ENCODE measurements at places on chromosomes 2 and 18.

DNA sequence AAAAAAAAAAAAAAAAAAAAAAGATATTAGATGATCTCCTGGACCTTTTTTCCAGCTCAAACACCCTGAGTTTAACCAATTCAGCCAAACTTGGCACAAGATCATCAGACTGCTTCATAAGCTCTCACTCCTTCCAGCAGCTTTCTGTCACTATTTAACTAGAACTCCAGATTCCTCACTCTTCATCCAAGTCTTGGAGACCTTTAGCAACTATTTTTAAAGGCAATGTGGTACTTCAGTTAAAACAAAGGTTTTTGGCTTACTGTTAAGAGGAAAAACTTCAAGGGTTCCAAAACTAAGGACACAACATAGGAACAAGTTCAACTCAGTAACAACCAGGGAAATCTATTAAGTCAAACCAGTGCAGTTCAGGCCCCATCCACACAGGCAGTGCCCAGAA is 23.2 kb downstream of the LAMA1 start:
- DNase-seq: no peak

GRCh38 chr18:48569915-48570264 is 31.1 kb downstream of the CTIF start:
- no peak for DNase-seq

DNA sequence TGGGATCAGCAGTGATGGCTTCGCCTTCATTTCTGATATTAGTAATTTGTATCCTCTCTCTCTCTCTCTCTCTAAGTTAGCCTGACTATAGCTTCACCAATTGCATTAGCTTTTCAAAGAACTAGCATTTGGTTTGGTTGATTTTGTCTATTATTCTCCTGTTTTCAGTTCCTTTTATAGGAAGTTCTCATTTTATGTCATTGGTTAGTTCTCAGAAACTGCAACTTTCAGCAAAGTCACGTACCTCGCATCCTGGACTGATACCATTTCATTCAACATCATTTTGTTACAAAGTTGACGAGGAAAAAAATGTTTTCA is 450.8 kb downstream of the EIPR1 start:
- DNase-seq: no peak

GRCh38 chr2:47225061-47225783 is 70.1 kb upstream of the STPG4 start:
- DNase-seq: no peak

DNA sequence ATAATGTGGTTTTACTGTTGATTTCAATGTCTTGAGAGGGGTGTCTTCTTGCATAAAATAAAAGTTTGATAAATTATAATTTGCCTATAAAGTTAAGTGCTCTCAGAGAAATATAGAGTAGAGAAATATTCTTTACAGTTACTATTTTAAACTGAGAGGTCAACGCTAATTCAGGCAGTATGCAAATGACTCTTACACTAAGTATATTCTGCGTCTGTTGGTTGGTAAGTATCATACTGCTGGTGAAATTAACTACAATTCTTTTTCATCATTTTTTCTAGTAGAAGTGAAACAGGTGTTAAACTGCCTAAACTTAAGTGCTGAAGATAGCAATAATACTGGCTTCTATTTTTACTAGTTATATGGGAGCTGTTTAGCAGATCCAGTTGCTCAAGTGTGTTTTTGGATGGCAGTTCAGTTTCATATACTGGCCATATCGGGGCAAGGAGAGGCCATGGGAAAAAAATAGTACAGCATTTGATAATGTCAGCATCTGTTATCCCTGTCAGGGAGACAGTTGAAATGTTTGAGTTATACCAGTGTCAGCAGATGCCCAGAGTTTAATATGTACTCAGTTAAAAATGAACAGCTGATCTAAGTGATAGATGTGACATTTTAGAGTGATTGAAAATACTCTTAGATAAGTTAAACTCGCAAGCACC is 86.2 kb downstream of the MIB1 start:
- DNase-seq: no peak

GRCh38 chr2:126115975-126116374 is 540.0 kb upstream of the GYPC start:
- DNase-seq: no peak

DNA sequence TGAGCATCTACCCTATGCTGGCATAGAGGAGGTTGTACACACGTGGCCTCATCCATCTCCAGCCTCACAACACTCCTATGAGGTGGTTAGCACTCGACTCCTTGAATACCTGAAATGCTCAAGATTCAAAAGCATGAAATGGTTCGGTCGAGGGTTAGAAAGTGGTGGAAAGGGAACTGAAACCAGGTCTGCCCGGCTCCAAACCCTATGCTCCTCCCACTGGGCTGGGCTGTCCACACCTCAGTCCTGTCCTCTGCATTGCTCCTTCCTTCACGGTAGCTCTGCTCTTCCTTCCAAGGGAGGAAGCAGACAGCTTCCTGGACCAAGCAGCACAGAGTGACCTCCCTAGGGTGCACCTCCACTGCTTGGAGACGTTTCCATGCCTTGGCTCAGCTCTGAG is 565.2 kb upstream of the ID2 start:
- no peak for DNase-seq

GRCh38 chr18:34943587-34943986 is 97.6 kb upstream of the MAPRE2 start:
- no peak for DNase-seq

DNA sequence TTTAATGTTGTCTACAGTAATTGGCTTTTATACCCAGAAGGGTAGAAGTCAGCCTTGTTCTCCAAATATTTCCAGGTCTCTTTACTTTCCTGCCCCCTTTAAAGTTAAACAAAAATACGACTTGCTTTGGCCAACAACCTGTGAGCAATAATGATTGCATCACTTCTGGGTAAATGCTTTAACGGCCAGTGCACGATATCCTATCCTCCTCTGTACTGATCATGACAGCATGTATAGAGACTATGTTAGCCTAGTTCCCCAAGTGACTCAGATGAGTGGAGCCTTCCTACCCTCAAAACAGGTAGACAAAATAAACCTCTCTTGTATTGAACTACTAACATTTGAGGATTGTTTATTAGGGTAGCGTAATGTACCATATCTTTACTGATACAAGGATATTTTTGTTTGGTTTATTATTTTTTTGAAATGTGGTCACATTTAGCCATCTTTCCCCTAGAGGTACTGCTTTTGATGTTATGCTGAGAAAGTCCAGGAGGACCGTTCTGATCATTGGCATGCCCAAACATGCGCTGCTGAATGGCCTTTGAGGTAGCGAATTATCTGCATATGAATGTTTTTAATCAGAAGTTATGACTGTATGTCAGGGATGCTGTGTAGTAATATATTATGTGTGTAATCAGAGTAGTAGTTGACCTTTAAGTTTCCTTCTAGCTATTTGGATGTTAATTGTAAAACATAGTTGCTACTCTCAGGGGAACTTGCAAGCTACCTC is 262.6 kb upstream of the DCC start:
- no peak for DNase-seq

DNA sequence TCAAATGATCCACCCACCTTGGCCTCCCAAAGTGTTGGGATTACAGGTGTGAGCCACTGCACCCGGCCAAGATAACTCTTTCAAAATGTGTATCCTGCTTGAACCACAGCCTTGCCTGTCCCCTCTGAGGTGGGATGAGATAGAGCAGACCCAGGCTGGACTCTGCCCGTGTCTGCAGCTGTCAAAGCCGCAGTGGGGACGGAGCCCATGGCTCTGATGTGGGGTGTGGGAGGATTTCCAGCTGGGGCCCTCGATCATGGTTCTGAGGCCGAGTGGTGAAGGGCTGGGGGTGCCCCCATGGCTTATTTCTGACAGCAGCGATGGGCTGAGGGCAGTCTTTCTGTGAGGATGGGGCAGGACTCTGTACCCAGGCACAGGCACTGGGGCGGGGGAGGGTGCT is 104.5 kb downstream of the DGKD start:
- DNase-seq: no peak

- no peak for DNase-seq
These were observed 202.4 kb upstream of the ZSWIM2 start for GRCh38 chr2:187051350-187051749.

- no peak for DNase-seq
These were observed 48.4 kb downstream of the ATP8B1 start for GRCh38 chr18:57754577-57755338.

GRCh38 chr18:75321431-75321830 is 106.1 kb downstream of the SMIM21 start:
- no peak for DNase-seq

GRCh38 chr2:176597916-176598315 is 328.7 kb downstream of the MTX2 start:
- DNase-seq: no peak

DNA sequence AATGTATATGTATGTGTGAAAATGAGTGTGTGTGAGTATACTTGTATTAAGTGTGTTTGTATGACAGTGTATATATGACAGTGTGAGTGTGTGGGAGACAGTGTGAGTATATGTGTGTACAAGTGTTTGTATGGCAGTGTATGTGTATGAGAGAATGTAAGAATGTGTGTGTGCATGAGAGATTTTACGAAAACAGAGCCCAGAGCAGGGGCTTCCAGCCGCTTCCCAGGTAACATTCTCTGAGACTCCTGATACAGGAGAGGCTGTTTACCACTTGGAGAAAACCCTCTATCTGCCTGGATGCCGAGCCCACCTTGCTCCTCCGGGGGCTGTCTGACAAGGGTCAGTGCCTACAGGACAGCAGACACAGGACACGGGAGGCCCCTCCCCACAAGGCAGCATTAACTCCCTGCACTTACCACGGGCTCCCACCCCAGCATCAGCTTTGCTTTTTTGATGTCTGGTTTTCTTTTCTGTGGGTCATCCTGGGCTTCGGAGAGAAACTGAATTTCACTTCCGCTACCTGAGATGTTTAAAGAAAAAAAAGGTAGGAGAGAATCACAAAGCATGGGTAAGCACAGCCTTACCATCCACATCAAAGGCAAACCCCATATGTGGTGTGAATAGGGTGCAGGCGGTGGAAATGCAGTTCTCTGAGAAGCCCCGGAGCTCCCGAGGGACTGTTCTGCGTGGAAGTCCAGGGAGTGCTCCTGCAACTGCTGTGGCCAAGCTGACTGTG is 97.6 kb downstream of the UXS1 start:
- DNase-seq: no peak

- DNase-seq: no peak
These were observed 89.6 kb downstream of the GBX2 start for GRCh38 chr2:236078297-236079255.

GRCh38 chr2:26519396-26520147 is 41.6 kb upstream of the OTOF start:
- DNase-seq: no peak

- no peak for DNase-seq
These were observed 26.1 kb upstream of the IMP4 start for GRCh38 chr2:130316596-130316995.

DNA sequence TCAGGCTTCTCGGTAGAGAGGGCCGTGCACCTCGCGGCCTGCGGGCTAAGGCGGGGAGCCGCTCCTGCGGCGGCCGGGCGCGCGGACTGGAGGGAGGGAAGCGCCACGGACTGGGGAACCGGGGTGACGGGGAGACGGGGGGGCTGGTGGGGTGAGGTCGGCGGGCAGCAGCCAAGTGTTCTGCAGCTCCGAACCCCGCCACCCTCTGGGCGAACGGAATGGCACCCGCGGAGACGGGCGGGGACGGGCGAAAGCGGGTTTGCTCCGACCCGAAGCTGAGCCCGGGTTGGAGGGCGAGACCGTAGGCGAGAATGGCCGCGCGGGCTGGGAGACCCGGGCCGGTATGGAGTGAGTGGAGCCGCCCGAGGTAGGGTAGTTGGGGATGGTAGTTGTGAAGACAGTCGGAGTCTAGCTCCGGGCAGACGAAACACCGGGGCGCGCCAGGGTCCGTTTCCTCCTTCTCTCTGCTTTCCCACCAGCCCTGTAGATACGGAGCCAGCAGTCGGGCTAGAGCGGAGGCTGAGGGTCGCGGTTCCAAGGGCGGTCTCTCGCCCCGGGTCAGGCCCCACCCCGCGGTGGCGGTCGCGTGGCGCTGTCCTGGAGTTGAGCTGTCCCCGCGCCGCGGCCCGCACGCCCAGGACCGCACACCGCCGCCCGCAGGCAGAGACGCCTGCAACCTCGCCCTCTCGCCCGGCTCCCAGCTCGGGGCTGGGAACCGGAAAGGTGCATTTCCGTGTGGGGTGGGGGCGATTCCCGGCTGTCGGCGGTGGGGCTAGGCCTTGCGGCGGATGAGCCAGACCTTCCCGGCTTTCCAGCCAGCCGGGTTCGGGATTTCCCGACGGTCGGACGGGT is 160.3 kb upstream of the SIX2 start:
- DNase-seq: no peak

DNA sequence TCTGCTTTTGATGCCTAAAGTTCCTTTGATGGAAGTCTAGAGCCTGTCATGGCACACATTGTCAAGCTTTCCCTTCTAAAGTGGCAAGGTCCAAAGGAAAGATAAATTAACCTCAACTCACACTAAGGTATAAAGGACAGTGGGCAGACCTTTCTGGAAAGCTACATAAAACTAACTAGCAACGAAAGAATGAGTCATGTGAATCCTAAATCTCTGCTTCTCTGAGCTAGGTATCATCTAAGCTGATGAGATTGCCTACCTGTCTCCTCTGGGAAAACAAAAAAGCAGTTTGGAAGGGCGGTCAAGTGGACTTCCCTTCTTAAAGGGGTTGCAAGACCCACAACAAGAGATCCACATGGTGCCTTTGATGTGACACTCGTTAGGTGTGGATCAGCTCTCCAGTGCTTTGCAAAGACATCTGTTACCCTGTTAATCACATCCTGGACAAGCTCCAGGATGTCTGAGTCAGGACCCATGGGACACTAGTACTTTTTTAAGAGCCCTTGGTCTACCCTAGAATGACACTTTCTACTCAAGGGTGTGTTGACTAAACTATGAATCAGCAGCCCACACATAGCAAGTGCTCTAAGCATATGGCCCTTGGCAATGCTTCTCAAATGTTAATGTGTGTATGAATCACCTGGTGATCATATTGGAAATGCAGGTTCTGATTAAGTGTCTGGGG is 173.5 kb downstream of the ALK start:
- DNase-seq: no peak

DNA sequence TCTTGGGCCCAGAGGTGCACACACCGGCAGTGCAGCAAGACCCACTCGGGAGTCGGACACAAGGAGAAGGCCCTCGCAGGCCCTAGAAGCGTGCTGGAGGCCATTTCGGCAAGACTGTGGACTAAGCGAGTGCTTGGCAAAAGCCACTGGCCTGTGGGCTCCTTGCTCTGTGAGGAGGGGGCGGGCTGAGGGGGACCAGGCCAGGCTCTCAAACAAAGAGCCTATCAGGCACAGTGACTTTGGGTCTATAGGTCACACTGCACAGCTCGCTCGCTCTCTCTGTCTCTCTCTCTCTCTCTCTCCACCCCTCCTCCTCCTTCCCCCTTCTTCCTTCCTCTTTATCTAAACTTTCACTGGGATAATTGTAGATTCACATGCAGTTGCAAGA is 23.6 kb upstream of the ZCCHC2 start:
- no peak for DNase-seq

DNA sequence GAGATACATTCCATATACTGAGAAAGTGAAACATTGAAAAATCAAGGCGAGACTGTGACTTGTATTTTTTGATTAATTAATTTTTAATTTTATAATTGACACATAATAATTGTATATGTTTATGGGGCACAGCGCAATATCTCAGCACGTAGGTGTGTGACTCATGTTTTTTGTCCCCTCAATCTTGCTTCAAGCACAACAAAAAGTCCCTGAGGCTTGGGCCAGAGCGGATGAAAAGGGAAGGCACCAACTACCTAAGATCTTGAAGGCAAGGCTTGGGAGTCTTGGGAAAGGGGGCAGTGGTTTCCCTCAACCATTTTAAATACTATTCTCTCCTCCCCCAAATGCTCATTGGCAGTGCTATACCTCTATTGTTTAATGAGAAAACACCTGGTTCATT is 9.9 kb downstream of the SGPP2 start:
- DNase-seq: no peak

- DNase-seq: no peak
These were observed 108.7 kb downstream of the CDH2 start for GRCh38 chr18:28068207-28068606.
